ENCODE measurements at places on chromosomes 6 and 20.

DNA sequence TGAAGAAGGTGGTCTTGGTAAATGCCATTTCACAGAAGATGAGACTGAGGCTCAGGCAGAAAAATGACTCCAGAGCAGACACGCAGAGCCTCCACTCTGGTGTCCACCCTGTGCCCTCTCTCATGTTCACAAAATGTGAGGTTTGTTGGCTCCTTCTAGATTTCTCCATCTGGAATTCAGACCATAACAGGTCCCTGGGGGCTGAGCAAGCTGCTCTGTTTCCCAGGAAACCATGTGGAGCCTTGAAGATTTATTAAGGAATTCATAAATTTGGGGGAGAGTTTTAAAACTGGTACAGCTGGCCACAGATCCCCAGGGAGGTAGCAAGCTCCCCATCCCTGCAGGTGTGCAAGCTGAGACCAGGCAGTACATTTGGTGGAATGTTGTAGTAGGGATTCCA is 38.8 kb upstream of the SIRPA start:
- DNase-seq = no peak
- H3K27me3 ChIP-seq = peaks cover 12% of the 10 kb centered on the region
- no peak overlapping the region for H3K4me3 ChIP-seq
- H3K4me1 ChIP-seq = peaks cover under 1% of the 10 kb centered on the region
- H3K36me3 ChIP-seq = no peaks in the 10 kb centered on the region
- no peak overlapping the region for H3K27ac ChIP-seq

GRCh38 chr6:9499709-9500108 is 915.2 kb downstream of the TFAP2A start:
- H3K36me3 ChIP-seq = no peaks in the 10 kb centered on the region
- H3K4me3 ChIP-seq = no peak overlapping the region
- no peak overlapping the region for H3K27ac ChIP-seq
- H3K27me3 ChIP-seq = no peaks in the 10 kb centered on the region

GRCh38 chr6:5294392-5295211 is 33.3 kb downstream of the FARS2 start:
- peak overlapping the region; percentile 56 for H3K27ac ChIP-seq
- H3K36me3 ChIP-seq = peaks cover 8% of the 10 kb centered on the region
- H3K27me3 ChIP-seq = no peaks in the 10 kb centered on the region
- no peak for DNase-seq
- H3K4me1 ChIP-seq = peaks cover 58% of the 10 kb centered on the region

DNA sequence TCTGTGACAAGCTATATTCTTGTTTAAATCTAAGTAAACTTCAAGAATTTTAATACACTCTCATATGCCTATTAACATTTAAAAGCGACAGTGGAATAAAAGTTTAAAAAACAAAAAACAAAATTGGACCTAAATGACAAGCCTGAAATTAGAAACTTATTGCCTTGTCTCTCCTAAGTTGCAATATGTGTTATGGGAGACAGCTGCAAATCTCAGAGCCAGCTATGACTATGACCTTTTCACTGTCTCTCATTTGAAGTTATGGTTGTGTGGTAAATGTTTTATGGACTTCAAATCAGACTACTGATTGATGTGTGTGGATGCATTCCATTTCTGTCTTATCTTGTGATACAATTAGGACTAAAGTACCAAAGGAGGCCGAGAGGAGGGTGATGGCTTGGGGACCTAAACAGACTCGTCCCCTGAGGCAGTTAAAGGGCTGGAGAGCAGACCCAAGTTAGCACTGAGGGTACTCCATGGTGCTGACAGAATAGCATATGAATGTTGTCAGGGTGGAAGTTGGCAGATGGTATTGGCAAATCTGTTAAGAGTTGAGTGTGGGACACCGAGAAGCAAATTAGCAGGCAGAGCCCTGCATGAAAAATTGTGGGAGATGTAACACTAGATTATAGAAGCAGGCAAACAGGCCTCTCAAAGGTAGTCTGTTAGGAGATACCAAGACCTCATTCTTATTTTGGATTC is 930.1 kb upstream of the MAN1A1 start:
- no peaks in the 10 kb centered on the region for H3K4me1 ChIP-seq
- no peak for DNase-seq
- no peaks in the 10 kb centered on the region for H3K36me3 ChIP-seq
- no peak overlapping the region for H3K27ac ChIP-seq
- H3K4me3 ChIP-seq = no peak overlapping the region

DNA sequence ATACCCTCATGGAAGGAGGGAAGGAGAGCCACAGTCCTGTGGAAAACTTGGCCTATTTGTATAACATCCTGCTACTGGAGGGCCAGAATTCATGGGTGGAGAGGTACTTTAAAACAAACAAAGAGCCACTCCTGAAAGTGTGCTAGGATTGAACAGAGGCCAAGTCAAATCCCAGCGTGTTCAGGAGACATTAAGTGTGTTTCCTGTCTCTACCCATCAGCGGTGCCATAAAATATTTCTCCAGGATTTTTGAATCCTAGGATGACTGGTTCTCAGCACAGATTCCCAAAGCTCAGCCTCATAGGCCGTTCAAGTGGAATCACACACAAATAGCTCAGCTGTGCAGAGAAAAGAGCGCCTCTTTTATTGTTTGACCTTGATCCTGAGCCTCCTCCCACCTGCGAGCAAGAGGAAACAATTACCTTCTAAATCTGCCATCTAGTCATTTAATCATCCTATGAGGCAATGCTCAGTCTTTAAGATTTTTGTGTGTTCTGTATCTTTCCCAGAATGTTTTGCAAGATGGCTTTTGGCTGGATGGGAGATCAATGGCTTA is 31.8 kb upstream of the RALGAPA2 start:
- no peaks in the 10 kb centered on the region for H3K27me3 ChIP-seq
- no peak overlapping the region for H3K4me3 ChIP-seq
- H3K36me3 ChIP-seq = peaks cover 4% of the 10 kb centered on the region

DNA sequence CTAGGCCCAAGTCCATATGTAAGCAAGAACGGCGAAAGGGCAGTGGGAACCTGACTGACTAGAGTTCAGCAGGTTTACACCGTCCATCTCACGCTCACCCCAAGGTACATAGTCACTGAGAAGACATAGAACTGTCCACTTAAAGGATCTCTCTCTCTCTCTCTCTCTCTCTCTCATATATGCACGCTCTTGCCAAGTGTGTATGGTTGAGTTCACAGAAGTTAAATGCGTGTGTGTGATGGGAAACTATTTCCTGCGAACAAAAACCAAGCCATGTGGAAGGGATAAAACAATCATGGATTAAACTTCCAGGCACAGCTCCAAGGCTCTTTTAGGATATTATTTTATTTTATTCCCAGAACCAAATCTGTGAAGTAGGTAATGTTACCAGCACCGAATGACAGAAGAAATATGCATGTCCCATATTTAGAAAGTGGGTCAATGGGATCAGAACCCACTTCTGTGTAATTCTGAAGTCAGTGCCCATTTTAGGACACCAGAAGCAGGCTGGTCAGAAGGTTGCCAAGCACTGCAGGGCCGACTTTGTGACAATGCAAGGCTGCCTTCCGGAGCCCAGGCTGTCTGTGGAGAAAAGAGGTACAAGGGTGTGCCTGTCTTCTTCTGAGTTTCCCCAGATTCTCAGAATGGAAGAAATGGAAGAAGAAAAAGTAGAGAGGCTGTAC is 49.2 kb upstream of the MAP7 start:
- H3K27me3 ChIP-seq = no peaks in the 10 kb centered on the region
- H3K4me3 ChIP-seq = no peak overlapping the region
- DNase-seq = no peak
- peaks cover 15% of the 10 kb centered on the region for H3K4me1 ChIP-seq
- peaks cover 10% of the 10 kb centered on the region for H3K36me3 ChIP-seq

DNA sequence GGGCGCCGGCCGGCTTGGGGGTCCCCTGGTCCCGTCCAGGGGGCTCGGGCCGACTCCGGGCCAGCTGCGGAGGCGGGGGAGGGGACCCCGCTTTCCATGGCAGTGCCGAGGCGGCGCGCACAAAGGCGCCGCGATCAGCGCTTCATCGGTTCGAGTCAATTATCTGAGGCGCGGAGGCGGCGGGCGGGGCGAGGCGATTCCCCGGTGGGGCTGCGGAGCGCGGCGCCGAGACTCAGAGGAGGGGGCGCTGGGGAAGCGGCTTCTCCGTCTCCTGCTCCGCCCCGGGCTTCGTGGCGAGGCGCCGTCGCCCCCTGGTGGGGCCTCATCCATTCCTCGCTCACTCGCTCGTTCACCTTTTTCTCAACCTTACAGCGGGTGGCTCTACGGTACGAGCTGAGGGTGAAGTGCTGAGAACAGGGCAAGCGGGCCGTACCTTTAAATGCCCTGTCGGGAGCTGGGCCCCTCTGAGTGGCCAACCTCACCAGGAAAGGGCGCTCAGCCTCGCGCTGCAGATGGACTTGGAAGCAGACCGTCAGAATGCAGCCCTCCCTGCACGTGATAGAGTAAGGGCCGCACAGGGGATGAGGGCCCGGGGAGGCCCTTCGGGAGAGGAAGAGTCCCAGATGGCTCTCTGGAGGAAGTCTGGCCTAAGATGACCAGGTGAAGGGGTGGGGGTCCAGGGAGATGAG is 39.9 kb downstream of the SLC52A3 start:
- no peak overlapping the region for H3K27ac ChIP-seq
- peak; percentile 72 for DNase-seq
- H3K4me1 ChIP-seq = peaks cover 6% of the 10 kb centered on the region
- no peaks in the 10 kb centered on the region for H3K36me3 ChIP-seq
- peak overlapping the region; percentile 67 for H3K4me3 ChIP-seq

DNA sequence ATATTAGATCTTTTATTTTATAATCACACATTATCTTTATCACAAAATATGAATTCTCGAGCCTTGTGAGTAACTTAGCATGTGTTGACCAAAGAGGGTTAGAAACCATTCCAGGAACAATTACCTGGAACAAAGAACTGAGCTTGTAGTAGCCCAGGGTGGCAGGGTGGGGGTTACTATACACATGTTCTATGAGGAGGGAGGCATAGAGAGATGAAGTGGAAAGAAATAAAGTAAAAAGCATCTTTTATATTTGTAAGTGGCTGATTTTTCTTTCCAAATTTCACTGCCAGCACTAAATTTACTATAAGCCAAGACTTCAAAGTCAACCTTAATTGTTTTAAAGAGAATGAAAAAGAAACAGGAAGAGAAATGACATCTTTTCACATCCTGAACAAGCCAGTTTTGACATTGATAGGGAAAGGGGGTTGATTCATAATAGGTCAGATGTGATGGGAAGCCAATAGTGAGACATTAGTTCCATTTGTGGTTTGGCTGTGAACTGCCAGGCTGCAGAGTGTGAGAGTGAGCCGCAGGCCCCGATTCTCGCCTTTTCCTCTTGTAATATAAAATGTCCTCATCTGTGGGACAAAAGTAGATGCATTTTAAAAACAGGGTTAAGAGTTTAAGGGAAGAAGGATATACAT is 52.7 kb upstream of the MYB start:
- peak overlapping the region; percentile 100 for H3K27ac ChIP-seq
- peaks cover 11% of the 10 kb centered on the region for H3K36me3 ChIP-seq
- peak overlapping the region; percentile 69 for H3K4me3 ChIP-seq
- no peaks in the 10 kb centered on the region for H3K27me3 ChIP-seq
- peak; percentile 69 for DNase-seq

DNA sequence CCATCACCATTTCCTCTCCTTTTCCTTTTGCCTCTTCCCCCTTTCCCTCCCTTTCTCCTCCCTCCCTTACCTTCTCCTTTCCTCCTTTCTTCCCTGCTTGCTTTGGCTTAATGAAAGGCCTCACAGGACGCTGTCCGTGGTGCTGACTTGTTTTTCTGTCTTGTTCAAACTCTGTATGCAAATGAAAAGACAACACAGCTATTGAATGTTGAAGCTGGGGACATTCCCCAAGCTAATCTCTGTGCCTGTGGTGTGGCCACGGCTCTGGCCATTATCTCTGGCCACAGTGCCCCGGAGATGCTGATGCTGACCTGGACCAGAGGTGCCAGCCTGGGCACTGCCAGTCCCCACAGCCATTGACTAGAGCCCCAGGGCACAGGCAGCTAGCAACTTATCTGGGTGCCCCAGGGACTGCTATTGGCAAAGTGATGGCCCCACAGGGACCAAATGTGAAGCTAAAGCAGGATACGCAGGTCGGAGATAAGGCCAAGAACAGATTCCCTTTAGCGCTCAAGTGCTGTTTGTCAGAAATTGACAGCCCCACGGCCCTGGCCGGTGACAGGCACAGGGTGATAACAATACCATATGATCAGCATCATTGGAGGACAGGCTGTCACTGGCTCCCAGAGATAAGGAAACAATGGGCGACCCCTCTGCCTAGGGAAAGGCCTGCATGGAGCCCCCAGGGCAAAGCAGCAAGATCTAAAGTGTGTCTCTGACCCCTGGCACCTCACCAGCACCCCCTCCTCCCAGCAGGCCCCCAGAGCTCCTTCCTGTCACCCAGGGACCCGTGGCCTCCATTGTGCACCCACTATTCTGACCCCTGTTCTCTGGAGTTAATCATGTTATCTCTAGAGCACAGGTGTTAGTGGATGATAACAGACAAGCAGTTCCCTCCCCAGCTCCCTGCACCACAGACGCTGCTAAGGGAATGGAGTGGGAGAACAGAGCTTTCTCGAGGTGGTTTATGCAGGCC is 31.6 kb upstream of the SLC32A1 start:
- peaks cover 1% of the 10 kb centered on the region for H3K36me3 ChIP-seq
- DNase-seq = peak; percentile 43
- peaks cover 36% of the 10 kb centered on the region for H3K27me3 ChIP-seq

DNA sequence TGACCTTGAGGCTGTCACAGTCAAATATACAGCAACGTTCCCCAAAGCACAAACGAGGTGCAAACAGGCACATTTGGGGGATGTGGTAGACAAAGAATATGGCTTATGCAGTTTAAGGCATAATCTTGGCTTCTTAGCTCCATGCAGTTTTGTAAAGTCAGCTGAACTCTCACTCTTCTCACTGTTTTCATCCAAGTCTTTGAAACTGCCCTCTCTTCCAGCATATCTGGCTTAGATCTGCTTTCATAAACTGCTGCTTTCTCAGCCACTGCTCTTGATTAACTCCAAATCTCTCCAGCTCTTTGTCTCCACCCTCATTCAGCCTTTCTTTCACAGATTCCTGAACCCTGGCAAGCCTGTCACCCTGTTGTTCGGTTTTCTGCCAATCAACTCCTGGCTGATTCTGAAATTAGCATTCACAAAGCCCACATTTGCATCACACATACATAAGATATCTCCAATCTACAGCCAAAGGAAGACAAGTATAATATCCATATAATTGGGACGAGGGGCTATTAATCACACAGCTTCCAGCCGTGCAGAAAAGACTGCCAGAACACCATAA is 301.1 kb upstream of the RNF217 start:
- H3K4me3 ChIP-seq = no peak overlapping the region
- no peaks in the 10 kb centered on the region for H3K27me3 ChIP-seq
- H3K36me3 ChIP-seq = no peaks in the 10 kb centered on the region
- H3K27ac ChIP-seq = no peak overlapping the region

DNA sequence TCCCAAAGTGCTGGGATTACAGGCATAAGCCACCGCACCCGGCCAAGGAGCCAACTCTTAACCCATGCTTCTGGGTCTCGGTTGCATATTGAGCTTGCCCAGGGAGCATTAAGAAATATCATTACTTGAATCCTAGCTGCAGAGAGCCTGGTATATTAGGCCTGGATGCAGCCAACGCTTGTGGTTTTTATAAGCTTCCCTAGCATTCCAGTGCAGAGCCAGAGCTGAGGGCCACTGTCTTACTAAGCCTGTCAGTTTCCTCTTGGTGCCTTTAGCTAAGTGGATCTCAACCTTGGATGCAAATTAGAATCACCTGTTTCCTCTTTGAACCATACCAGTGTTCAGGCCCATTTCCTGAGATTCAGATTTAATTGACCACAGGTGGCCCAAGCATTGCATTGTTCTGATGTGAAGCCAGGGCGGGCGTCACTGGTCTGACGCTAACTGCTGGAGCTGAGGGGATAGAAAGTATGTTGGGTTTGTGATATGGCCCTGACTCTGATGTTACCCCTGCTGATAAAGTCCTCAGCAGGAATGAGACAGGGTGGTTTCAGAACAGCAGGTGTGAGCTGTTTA is 76.3 kb downstream of the BTBD3 start:
- no peaks in the 10 kb centered on the region for H3K4me1 ChIP-seq
- no peaks in the 10 kb centered on the region for H3K36me3 ChIP-seq
- H3K27me3 ChIP-seq = no peaks in the 10 kb centered on the region
- no peak overlapping the region for H3K27ac ChIP-seq
